GM12891 (cell line): ENCODE measurements at places on chromosomes 13 and 19.

DNA sequence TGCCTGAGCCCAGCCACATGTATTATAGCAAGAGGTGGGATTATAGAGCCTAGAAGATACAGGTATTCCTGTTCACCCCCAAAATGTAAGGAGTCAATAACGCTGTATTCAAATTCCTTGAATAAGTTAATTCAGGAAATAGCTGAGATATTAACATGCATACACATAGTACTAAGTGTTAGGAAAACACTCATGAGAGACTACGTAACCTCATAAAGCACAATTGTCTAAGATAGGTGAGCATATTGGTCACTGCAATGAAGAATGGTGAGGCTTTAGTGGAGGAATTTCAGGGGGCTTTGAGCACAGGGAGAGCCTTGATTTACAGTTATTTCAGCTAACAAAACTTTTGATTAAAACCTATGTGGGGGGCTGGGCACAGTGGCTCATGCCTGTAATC, 161.6 kb downstream of the LMO7 start:
- no peak for DNase-seq

GRCh38 chr19:1489463-1490310, 463 bp downstream of the PCSK4 start:
- DNase-seq, result no peak

GRCh38 chr13:61477619-61478018, 62.0 kb upstream of the PCDH20 start:
- DNase-seq, result no peak

GRCh38 chr13:38670627-38671026, 16.2 kb upstream of the FREM2 start:
- DNase-seq, result no peak

GRCh38 chr19:4357095-4357797, 13.9 kb downstream of the MPND start:
- no peak for DNase-seq

DNA sequence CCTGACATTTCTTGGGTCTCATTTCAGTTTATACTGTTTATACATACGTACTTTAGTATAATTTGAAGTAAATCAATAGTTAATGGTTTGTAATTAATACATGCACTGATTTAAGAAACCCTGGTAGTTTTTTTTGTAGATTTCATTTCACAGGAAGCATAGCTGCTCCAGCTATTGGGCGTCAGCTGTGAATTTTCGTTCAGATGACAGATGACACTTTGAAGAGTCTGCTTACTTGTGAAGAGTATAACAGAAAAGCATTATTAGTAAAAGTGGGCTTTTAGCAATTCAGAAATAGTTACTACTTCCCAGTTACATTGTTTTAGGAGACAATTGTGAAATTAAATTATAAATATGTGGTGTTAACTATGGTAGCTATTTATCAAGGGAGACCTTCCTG, 44.4 kb downstream of the METTL21C start:
- DNase-seq, result no peak

GRCh38 chr13:32659736-32660135, 73.5 kb downstream of the PDS5B start:
- no peak for DNase-seq

GRCh38 chr19:8530061-8530679, 16.2 kb upstream of the ZNF414 start:
- no peak for DNase-seq

- no peak for DNase-seq
These were observed 181.4 kb upstream of the TUBA3C start for GRCh38 chr13:19362946-19363510.

DNA sequence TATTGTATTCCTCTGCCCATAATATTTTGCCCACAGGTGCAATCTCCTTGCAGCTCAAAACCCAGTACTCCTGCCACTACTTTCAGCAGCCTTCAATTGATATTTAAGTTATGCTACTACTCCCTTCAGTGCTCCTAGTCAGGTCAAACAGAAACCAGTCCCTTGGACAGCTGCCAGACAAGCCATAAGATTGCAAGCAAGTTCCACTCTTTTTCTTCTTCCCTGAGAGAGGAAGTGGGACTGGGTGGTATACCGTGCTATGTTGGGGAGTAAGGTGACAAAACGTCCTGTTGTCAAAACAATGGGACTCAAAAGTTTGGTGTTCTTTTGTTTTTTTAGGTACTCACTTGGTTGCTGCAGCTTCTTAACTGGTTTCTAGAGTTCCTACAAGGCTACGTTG, 63.1 kb upstream of the FRY start:
- no peak for DNase-seq

GRCh38 chr19:806815-807421, 9.7 kb downstream of the PTBP1 start:
- no peak for DNase-seq

GRCh38 chr13:76225815-76226489, 589.8 kb downstream of the LMO7 start:
- no peak for DNase-seq

- DNase-seq, result no peak
These were observed 14.5 kb upstream of the RAB20 start for GRCh38 chr13:110576070-110576394.

GRCh38 chr13:37365496-37365895, 233.1 kb downstream of the POSTN start:
- no peak for DNase-seq

GRCh38 chr13:100620792-100621191, 32.2 kb upstream of the GGACT start:
- no peak for DNase-seq

- no peak for DNase-seq
These were observed 34.6 kb downstream of the COL4A2 start for GRCh38 chr13:110341445-110342244.

DNA sequence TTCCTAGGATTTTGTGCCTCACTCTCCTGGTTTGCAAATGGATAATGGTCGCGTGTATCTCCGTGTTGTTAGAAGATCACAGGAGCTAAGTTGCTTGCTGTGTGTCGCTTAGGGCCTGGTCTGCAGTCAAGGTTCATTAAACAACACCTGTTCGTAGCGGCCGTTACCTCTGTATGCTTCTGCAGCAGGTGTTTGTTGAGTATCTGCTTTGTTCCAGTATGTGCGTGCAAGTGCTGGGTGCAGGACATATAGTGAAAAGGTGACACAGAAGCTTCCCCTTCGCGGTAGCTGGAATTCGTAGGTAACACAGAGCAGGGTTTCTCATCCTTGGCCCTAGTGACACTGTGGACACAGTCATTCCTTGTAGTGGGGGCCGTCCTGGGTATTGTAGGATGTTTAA, 5.4 kb downstream of the MED25 start:
- DNase-seq, result no peak

DNA sequence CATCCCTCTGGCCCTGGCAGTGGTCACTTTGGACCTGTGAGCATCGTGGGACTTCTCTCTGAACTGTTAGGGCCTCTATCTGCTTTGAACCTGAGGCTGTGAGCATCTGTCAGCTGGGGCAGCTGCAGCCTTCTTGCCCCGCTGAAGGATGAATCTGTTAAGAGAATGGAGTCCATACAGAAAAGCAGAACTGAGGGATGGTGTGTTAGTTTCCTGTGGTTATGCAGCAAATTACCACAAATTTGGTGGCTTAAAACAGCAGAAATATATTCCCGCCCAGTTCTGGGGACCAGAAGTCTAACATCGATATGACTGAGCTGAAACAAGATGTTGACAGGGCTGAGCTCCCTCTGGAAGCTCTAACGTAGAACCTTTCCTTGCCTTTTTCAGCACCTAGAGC, 1.6 kb upstream of the ZNF497 start:
- DNase-seq, result no peak

DNA sequence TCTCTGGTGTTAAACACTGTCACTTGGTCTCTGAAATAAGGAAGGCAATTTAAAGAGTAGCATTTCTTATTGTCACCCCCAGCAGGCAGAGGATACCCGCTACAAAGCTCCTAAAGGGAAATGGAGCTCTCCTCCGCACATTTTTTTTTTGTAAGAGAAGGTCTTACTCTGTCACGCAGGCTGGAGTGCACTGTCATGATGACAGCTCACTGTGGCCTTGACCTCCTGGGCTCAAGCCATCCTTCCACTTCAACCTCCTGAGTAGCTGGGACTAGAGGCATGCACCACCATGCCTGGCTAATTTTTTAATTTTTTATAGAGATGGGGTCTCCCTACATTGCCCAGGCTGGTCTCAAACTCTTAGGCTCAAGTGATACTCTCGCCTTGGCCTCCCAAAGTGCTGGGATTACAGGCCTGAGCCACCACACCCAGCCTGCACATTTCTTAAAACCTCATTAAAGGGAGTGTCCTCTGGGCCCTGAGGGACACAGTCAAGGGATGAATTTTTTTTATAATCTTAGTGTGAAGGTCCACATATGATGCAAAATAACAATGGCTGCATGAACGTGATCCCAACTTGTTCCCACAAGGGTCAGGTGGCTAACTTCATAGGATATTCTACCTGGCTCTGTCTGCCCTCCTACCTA, 32.1 kb downstream of the SLC25A30 start:
- DNase-seq, result no peak

- no peak for DNase-seq
These were observed 90.2 kb downstream of the ATP11A start for GRCh38 chr13:112779856-112780604.

DNA sequence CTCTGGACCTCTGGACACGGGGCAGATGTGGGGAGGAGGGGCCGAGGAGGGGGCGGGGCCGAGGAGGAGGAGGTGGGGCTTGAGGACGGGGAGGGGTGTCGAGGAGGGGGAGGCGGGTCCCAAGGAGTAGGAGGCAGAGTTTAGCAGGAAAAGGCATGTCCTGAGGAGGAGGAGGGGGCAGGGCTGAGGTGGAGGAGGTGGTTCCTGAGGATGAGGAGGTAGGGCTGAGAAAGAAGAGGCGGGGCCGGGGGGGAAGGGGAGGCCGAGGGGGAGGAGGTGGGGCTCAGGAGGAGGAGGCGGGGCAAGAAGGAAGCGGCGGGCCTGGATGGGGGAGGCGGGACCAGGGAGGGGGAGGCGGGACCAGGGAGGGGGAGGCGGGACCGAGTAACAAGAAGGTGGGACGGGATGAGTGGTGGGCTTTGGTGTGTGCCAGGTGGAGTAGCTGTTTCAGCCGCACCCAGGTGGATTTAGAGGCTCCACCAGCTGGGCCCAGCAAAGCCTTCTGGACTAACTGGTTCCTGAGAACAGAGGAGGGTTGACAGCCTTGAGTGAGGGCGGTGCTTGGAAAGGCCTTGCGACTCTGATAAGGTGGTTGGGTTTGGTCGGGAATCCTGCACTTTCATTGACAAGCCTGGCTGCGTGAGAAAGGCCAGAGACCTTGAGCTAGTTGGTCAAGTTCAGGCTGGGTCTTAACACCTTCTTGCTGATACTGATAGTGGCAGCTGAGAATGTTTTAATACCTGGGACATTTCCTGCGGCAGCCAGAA, 7.7 kb downstream of the TECR start:
- no peak for DNase-seq

DNA sequence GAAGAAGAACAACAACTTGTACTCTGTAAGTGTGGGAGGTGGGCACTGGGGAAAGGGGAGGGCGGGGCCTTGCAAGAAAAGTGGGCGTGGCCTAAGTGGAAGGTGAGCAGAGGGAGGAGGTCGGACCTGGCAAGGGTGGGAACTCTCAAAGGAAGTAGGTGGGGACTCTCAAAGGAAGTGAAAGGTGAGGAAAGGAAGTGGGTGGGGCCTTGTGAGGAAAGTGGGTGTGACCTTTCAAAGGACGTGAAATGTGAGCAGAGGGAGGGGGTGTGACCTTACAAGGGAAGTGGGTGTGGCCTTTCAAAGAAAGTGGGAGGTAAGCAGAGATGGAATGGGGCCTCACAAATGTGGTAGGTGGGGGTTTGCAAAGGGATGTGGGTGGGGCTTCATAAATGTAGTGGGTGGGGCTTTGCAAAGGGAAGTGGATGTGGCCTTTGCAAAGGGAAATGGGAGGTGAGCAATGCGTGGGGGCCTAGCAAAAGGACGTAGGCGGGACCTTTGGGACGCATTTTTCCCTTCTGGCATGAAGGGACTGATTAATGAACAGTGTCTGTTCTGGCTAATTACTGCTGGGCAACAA, 25.9 kb downstream of the ACSBG2 start:
- DNase-seq, result peak; percentile 45

DNA sequence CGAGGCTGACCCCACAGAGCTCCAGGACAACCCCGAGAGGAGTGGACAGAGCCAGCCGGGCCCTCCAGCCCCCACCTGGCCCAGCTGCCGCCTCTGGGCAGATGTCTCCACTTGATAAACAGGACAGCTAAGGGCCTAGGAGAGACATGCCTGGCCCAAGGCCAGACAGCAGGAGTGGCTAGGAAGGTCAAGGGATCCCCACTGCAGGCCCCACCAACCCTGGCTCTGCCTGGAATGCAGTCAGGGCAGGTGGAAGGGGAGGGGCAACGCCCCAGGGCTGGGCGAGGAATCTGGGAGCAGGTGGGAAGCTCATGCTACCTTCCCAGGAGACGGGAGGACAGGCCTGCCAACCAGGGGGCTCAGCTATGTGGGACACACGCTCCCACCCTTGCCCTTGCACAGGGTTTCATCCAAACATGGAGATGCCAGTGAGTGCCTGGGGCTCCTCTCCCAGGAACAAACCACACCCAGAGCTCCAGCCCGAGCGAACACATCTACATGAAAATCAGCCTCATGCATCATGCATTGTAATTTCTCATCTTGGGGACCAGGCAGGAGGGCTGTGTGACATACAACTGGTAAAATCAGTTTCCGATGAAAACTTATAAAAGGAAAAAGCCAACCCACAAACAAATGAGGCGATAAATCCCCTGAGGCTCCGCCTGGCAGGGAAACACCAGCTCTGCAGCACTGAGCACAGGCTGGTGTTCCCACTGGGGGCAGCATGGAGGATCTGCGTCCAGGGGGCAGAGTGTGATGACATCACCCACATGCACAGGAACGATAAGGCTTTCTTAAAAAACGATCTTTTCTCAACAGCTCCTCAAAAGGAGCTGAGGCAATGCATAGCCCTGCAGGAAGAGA, 25.0 kb downstream of the SH3GL1 start:
- DNase-seq, result no peak

GRCh38 chr13:41827507-41828213, 133.2 kb downstream of the VWA8 start:
- DNase-seq, result no peak

DNA sequence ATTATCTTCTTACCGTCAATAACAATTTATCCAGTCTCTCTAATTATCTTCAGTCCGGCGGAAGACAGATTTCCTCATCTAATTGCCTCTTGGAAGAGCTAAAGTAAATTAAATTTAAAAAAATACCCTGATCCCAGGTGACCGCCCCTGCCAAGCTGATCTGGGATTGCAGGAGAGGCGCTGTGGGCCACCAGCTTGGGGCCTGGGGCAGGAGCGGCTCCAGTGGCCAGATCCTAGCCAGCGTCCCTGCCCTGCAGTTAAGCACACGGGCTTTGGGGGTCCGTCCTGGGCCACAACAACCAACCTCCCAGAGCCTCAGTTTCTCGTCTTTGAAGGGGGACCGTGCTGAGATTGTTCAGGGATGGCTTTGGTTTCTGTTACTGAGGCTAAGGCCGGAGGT, 12.4 kb upstream of the TMEM255B start:
- no peak for DNase-seq

GRCh38 chr13:51225029-51225428, 2.8 kb downstream of the FAM124A start:
- no peak for DNase-seq

GRCh38 chr19:13057744-13058143, 44.9 kb downstream of the LYL1 start:
- no peak for DNase-seq

- DNase-seq, result no peak
These were observed 13.5 kb upstream of the BCL3 start for GRCh38 chr19:44735011-44735410.
